NCI-H526 (cell line): ENCODE measurements at places on chromosomes 16 and 17.

DNA sequence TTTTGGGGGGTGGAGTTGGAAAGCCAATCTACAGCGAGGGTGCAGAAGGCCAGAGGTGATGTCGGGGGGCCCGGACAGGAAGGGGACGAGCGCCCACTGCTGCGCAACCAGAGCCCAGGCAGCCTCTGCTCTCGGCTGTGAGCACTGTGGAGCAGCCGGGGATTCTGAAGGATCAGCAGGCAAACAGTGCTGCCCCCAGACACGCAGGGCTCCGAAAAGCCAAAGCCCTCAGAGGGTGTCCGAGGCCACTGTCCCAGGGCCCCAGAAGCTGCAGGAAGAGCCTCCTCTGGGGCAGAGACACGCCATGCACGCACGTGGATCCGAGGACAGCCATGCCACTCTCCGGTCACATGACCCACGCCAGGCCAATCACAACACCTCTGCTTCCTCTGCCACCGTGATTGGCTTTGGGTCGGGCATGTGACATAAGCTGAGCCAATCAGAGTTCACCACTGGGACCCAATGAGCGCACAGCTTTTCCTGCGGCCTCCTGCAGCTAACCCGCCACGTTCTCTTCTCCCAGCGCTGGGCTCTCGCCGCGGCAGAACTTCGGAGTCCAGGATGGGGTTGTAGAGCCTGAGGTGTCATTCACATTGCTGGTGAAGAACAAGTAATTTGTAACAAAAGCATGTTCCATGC, 40.7 kb downstream of the ACTG1 start:
- DNase-seq: peak; percentile 55

DNA sequence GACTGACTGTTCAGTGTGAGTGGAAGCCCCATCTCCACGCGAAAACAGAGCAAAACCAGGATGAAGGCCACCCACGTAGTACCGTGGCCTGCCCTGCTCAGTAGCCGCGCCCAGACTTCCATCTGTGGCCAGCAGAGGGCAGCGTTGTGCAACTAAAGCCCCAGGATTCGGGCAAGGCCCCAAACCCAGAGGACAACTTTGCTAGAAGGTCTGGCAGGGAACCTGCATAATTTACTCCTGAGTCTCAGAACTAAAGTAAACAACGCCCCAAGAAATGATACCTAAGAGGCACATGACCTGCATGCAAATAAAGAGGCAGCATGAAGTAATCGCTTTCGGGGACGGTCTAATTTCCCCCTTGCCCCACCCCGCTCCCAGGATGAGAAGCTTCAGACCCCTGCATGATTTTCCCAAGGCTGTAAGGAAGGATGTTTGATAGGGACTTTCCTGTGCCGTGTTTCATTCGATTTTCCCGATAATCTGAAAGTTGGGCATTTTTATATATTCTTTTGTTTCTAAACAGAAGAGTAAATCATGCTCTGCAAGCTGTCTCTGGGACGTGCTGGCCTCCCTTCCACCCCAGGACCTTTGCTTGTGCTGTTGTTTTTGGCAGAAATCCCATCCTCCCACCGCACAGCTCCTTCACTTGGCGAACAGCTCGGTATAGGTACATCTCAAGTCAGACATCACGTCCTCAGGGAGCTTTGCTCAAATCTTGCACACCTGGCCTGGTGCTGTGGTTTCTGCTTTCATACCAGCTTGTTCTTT, 18.6 kb downstream of the HSBP1 start:
- peak; percentile 42 for DNase-seq

DNA sequence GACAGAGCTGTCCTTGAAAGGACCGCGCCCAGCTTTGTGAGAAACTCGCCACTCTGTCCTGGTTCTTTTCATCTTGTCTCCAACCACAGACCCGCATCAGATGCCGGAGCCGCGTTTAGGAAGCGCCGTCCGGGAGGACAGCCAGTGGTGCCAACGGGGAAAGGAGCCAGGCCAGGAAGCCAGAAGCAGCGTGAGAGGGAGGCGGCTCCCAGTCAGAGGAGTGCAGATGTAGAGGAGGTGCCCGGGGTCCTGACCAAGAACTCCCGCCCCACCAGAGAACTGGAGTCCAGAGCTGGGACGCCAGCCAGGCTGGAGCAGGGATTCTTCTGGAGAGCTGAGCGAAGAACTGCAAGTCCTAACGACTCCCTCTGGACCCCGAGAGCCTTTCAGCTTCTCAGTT, 49.3 kb upstream of the TNRC6C start:
- no peak for DNase-seq

- DNase-seq: no peak
These were observed 162.7 kb upstream of the CDC42EP4 start for GRCh38 chr17:73474370-73474988.

DNA sequence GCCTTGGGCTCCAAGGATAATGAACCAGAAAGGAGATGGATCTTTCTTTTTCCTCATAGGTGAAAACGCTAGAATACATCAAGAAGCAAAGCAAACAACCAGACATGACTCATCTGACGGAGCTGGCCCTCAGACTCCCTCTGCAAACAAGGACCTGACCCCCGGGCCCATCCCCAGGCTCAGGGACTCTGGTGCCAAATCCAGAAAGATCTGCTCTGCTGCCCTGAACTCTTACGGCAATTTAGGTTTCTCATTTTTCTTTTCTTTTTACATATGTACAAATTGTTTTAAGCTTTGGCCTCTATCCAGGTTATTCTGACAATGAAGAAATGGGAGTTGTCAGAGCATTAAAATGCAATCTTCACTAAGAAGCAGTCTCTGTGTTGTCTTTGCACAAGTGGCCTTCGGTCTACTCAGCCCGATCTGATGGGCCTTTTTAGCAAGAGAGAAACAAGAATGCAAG, 17.7 kb downstream of the KNOP1 start:
- DNase-seq: no peak

GRCh38 chr17:30093463-30094147, 23.0 kb upstream of the NSRP1 start:
- DNase-seq: peak; percentile 86

DNA sequence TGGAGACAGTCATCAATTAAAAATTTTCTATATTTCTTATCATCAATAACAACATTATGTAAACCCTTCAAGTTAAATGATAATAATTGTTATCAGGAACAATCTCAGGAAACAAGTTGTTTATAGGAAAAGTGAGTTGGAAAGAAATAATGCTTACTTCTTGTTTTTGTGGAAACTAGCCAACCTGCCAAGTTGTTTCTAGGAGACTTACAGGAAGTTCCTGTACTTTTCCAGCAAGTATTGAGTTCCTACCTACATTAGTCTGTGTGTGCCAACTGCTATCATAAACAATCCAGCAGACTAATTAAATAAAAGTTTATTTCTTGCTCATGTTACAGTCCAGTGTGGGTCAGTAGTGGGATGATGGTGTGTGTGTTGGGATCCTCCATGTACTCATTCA, 1.6 kb upstream of the CCL14 start:
- DNase-seq: no peak

DNA sequence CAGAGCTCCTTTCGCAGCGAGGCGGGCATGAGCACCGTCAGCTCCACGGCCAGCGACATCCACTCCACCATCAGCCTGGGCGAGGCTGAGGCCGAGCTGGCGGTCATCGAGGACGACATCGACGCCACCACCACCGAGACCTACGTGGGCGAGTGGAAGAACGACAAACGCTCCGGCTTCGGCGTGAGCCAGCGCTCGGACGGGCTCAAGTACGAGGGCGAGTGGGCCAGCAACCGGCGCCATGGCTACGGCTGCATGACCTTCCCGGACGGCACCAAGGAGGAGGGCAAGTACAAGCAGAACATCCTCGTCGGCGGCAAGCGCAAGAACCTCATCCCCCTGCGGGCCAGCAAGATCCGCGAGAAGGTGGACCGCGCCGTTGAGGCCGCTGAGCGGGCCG, 42.3 kb downstream of the JPH3 start:
- no peak for DNase-seq

GRCh38 chr16:1505912-1506311, 12.8 kb downstream of the TELO2 start:
- DNase-seq: no peak

- peak; percentile 16 for DNase-seq
These were observed 18.2 kb downstream of the SCN4A start for GRCh38 chr17:63954402-63955063.

GRCh38 chr17:64278614-64279013, 15.6 kb upstream of the TEX2 start:
- DNase-seq: no peak

GRCh38 chr16:83887080-83887479, 11.8 kb upstream of the MLYCD start:
- peak; percentile 2 for DNase-seq

GRCh38 chr17:36598951-36599401, 2.4 kb upstream of the MRM1 start:
- DNase-seq: no peak
